Suprapubic skin (tissue), 4 donors: ENCODE measurements at places on chromosomes 16 and 17. TPM values are rescaled to one million over a fixed set of nuclear protein-coding genes. Genes with fewer than 3 reads are reported as not detected.

Gene RILP
- total RNA-seq = 11.9 TPM

Gene PRSS8
- total RNA-seq = 118 TPM

Gene TBC1D3B
- total RNA-seq = 28.3 TPM

Gene SLC9A5
- 0.26 TPM for total RNA-seq

Gene TP53TG3B
- not detected for total RNA-seq

Gene TMIGD1
- not detected for total RNA-seq

- DNase-seq = no peak
Measured at GRCh38 chr16:84397090-84397489, 28.8 kb downstream of the ATP2C2 start.

DNA sequence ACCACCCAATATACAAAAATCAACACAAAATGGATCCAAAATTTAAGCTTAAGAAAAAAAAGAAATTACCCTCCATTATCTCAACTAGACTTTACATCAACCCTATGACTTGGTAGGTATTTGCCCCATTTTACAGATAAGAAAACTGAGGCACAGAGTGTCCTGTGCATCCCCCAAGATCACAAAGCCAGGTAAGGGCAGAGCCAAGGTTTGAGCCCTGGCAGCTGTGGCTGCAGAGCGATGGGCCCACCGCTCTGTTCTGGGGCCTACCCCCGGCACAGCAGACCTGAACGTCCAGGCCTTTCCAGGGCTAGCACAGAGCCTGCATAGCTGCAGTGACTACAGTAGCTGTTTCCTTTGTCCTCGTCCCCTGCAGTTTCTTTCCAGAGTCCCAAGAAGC is 417.6 kb downstream of the SOX9 start:
- no peak for DNase-seq

GRCh38 chr17:58270476-58271215 is 10.1 kb downstream of the MPO start:
- no peak for DNase-seq

DNA sequence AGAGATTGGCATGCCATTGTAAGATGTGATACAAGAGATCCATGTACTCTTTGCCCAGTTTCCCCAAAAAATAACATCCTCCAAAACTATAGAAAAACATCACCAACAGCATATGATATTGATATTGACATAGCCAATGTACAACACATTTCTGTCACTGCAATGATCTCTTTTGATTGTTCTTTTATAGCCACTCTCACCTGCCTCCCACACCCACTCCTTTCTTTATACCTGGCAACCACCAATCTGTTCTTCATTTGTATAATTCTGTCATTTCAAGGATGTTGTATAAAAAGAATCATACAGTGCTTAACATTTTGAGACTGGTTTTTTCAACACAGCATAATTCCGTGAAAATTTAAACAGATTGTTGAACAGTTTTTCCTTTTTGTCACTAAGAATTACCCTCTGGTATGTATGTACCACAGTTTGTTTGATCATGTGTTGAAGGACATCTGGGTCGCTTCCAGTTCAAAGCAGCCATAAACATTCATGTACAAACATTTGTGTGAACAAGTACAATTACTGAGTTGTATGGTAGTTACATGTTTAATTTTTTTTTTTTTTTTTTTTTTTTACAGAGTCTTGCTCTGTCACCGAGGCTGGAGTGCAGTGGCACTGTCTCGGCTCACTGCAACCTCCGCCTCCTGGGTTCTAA is 9.9 kb downstream of the KRTAP9-1 start:
- DNase-seq = no peak

DNA sequence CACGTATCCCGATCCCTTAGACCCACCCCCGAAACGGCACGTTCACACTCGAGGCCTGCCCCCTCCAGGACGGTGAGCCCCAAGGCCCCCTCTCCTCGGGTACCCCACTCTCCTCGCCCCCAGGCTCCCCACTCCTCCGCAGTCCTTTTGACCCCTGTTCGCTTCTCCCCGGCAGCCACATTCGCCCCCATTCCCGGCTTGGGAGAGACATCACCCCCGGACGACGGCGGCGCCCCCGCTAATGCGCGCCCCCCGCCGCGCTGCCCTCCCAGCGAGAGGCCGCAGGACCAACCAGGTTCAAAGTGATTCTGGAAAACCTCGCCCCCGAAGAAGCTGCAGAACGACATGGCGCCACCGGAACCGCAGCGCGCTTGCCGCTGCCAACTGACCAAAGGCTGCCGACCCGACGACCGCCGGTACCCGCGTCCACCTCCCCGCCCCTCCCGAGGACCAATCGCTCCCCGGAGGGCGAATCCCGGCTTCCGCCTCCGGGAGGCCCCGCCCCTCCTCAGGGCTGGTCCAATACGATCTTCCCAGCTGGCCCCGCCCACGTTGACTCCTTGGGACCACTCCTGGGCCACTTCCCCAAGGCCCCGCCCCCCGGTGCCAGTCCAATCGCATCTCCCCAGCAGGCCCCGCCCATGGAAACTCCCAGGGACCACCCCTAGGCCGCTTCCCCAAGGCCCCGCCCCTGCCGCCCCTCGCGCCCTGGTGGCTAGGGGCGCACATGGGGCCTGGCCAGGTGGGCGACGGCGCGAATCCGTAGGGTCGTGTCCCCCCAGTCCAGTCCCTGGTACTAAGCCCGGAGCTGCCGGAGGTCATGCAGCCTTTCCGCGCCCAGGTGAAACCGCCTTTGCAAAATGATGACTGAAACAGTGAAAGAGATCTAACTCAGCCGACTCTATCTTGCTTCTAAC is at the start of gene MSRB1:
Gene MSRB1, minus strand, starts transcription at position 390 of the 917 bp plus-strand sequence. Its CDS starts 43 bp downstream, at position 347.
- DNase-seq = peak; percentile 100

DNA sequence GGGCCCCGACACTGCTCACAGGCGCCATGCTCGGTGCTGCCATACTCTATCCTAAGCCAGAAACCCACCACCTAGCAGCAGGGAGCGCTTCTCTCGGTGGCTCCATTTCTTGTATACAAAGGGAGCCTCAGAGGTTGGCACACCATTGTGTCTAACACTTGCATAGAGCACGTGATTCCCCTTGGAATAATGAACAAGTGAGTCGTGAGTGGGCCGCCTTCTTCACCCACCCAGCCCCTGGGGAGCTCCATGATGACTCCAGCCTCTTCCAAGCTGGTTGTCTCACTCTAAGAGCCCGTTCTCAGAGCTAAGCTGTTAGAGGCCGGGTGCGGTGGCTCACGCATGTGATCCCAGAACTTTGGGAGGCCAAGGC is 82.3 kb upstream of the ZNF469 start:
- DNase-seq = no peak

GRCh38 chr16:72783716-72784318 is 264.1 kb downstream of the ZFHX3 start:
- DNase-seq = no peak

- DNase-seq = no peak
Measured at GRCh38 chr16:9316615-9317014, 225.2 kb downstream of the HAPSTR1 start.

DNA sequence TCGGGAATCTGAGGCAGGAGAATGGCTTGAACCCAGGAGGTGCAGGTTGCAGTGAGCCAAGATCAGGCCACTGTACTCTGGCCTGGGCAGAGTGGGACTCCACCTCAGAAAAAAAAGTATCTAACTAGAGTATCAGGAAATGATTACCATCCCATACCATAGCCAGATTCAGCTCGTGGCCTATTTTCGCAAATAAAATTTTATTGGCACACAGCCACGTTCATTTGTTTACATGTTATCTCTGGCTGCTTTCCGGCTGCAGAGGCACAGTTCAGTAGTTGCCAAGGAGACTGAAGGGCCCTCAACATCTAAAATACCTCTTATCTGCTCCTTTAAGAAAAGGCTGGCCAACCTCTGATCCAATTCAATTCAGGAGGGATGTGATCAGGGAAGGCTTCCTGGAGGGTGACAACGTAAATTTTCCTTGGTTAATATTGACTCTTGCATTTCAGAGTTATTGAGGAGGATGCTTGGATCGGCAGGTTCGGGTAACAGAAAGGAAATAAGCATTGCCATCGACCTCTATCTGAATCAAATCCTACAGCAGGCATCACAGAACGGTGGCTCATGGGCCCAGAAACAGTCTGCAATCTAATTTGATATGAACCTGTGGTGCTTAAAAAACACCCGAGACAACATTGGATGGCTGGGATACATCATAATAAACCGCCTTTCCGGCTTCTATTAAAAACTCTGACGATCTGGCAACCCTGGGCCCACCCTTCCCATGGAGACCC is 73.8 kb downstream of the XYLT1 start:
- DNase-seq = no peak

GRCh38 chr16:28826141-28826540 is 3.3 kb downstream of the ATXN2L start:
- no peak for DNase-seq

DNA sequence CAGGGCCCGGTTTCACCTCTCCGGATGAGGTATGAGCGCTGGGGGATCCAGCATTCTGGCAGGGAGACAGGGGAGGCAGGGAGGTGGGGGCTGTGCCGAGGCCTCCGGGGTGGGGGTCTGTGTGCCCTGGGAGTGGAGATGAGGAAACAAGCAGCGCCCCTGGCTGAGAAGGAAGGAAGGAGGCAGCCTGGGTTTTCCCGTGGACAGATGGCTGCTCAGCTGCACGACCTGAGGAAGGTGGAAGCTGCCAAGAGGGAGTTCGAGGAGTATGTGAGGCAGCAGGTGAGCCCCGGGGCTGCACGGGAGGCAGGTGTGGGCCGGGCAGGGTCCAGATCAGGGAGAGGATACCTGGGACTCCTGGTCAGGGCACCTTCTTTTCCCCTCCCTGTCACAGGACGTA is 4.3 kb downstream of the RNF112 start:
- DNase-seq = no peak

GRCh38 chr17:60641810-60642220 is 35.8 kb upstream of the BCAS3 start:
- DNase-seq = no peak

DNA sequence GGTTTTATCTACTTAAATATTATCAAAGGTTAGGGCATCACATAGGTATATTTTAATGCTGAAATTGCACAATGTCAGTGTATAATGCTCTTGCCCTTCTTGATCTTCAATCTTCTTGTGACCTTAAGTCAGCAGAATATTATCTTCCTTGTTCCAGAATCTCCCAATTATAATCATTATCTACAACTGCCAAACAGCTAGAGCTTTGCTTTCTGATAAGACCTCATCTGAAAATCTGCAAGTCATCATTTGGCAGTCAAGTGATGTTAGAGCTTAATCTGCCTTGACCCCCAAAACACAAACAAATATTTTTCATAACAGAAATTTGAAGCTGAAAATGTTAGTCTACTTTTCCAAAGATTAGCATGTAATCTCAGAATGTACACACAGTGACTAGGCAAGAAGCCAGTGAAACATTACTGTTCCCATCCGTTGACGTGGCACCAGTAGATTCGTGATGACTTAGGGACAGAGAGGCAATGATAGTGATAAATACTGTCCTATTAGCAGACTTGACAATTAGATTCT is 19.8 kb downstream of the REXO5 start:
- DNase-seq = no peak
